Kidney epithelial cell (primary cell): ENCODE measurements at places on chromosomes 7 and 10. TPM values are rescaled to one million over a fixed set of nuclear protein-coding genes. Genes with fewer than 3 reads are reported as not detected.

The CACNB2 gene
- 0.04 and 0.21 TPM in 2 replicates for total RNA-seq

The TMEM270 gene
- total RNA-seq: not detected in 2 replicates

The HOXA2 gene
- 0.34 and 1.1 TPM in 2 replicates for total RNA-seq

The MYL10 gene
- not detected in 2 replicates for total RNA-seq

The ACSM6 gene
- total RNA-seq: not detected in 2 replicates

The LRRTM3 gene
- total RNA-seq: not detected in 2 replicates

The UNC5B gene
- 26.9 and 27.5 TPM in 2 replicates for total RNA-seq

The GSAP gene
- 3.6 and 4.3 TPM in 2 replicates for total RNA-seq

The FGFBP3 gene
- total RNA-seq: 0.42 and 1.2 TPM in 2 replicates

The MRLN gene
- not detected in 2 replicates for total RNA-seq

The STRIP2 gene
- total RNA-seq: 2.3 and 3.5 TPM in 2 replicates

The CYTH3 gene
- total RNA-seq: 24.9 and 44.8 TPM in 2 replicates

The MMD2 gene
- total RNA-seq: not detected in 2 replicates

The COBL gene
- 6.4 and 7.1 TPM in 2 replicates for total RNA-seq

The OR2A1 gene
- total RNA-seq: under 0.01 TPM in 1 of 2 replicates, not detected in the other

The TMEM225B gene
- total RNA-seq: 0.27 TPM in 1 of 2 replicates, not detected in the other

The PLXNA4 gene
- total RNA-seq: 0.14 and 5.9 TPM in 2 replicates

The SLC25A40 gene
- 10.5 and 25.3 TPM in 2 replicates for total RNA-seq

The CUZD1 gene
- 1.2 and 1.4 TPM in 2 replicates for total RNA-seq

The ZNF853 gene
- 25.7 and 36.3 TPM in 2 replicates for total RNA-seq

The ANKRD7 gene
- total RNA-seq: 1.0 and 1.2 TPM in 2 replicates

The GLI3 gene
- total RNA-seq: 6.2 and 7.3 TPM in 2 replicates

The OR9A2 gene
- total RNA-seq: not detected in 2 replicates

The H2BK1 gene
- not detected in 2 replicates for total RNA-seq

The RAB19 gene
- total RNA-seq: 6.4 and 10.2 TPM in 2 replicates

The UTF1 gene
- total RNA-seq: not detected in 2 replicates

The DGKI gene
- 3.5 and 6.4 TPM in 2 replicates for total RNA-seq

The OR2A42 gene
- 0.07 and 0.08 TPM in 2 replicates for total RNA-seq

The MAGI2 gene
- total RNA-seq: 2.5 and 5.1 TPM in 2 replicates

The GPRIN2 gene
- 9.2 and 17.0 TPM in 2 replicates for total RNA-seq

The SPAG6 gene
- total RNA-seq: 0.79 and 1.2 TPM in 2 replicates

The GHRHR gene
- total RNA-seq: not detected in 2 replicates

The CFAP70 gene
- 1.2 and 2.6 TPM in 2 replicates for total RNA-seq

The PROSER2 gene
- total RNA-seq: 47.6 and 58.8 TPM in 2 replicates

The SORCS1 gene
- 2.1 and 2.3 TPM in 2 replicates for total RNA-seq

The COL1A2 gene
- 10.8 and 11.2 TPM in 2 replicates for total RNA-seq

The EEPD1 gene
- 7.8 and 8.7 TPM in 2 replicates for total RNA-seq

The COX19 gene
- 14.1 and 15.5 TPM in 2 replicates for total RNA-seq

The NME8 gene
- not detected in 2 replicates for total RNA-seq
